ENCODE measurements at places on chromosomes 5 and 9.

DNA sequence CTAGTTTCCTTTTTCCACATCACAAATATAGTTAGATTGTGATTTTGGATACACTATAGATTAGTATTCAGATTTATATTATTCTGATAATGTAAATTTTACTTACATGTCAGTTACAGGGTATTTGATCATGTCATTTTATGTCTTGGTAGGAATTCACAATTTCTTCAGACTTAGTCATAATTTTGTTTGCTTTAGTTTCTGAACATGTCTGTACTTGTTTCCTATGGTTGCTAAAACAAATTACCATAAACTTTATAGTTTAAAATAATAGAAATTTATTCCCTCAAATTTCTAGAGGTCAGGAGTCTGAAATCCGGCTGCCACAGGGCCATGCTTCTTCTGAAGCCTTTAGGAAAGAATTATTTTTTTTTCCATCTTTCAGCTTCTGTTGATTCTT, 1817.2 kb upstream of the CDH9 start:
- no peak for DNase-seq

DNA sequence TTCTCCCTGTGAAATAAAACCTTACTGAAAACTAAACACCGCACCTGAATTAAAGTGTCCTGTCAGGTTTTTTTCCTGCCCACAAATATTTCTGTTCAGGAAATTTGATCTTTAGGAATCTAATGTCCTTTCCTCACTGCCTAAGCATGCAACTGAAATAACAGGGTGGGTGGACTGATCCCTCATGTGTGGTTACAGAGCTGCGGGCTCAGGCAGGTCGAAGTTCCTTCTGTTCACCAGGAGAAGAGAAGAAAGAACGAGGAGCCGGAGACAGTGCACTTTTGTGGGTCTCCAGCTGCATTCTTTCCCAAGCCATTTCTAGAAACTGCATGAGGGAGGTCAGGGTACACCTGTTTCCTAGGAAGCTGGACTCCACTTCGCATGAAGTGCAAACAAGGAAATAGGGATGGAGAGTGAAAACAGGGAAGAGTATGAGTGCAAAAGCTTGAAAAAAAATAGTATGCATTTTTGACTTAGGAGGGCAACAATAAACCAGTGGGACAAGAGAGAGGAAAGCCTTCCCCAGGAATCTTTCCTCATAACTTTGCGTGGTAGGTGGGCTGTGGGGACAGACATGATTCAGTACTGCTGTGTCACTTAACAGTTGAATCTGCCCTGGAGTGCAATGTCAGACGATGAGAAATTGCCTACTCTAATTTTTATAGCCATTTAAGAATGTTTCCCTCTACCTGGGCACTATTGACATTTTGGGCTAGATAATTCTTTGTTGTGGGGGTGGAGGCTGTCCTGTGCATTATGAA, 60.3 kb downstream of the GCNT1 start:
- DNase-seq = no peak

- peak; percentile 2 for DNase-seq
Observed at GRCh38 chr9:26326563-26326962, 566.0 kb downstream of the CAAP1 start.

- DNase-seq = no peak
Observed at GRCh38 chr5:131545845-131546244, 89.2 kb downstream of the RAPGEF6 start.

DNA sequence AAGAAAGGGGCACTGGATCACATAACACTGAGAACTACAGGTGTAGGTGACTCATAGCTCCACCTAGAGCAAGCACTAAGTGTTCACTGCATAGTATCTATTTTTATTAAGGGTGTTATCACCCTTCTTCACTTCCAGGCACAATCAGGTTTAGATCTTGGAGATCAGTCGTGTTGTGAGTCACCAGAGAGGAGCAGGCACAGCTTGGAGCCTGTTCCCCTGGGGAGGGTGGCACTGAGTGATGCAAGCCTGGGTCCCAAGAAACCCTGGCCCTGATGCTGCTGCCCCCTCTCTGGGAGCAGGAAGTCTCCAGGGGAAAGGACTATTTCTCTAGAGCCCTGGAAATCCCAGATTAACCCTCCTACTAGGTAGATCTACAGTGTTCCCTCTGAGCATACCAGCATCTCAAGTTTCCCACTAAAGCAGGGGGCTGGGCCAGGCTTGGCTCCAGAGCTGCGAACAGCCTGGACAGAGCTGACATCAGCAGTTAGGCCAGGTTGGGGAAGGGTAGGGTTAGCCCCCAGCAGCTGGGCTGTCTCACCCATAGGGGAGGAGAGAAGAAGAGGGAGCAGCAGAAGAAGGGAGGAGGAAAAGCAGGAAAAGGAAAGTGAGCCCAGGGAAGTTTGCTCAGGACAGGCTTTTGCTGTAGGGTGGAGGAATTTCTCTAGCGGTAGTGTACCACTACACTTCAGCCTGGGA, 28.1 kb upstream of the SPINK4 start:
- no peak for DNase-seq

DNA sequence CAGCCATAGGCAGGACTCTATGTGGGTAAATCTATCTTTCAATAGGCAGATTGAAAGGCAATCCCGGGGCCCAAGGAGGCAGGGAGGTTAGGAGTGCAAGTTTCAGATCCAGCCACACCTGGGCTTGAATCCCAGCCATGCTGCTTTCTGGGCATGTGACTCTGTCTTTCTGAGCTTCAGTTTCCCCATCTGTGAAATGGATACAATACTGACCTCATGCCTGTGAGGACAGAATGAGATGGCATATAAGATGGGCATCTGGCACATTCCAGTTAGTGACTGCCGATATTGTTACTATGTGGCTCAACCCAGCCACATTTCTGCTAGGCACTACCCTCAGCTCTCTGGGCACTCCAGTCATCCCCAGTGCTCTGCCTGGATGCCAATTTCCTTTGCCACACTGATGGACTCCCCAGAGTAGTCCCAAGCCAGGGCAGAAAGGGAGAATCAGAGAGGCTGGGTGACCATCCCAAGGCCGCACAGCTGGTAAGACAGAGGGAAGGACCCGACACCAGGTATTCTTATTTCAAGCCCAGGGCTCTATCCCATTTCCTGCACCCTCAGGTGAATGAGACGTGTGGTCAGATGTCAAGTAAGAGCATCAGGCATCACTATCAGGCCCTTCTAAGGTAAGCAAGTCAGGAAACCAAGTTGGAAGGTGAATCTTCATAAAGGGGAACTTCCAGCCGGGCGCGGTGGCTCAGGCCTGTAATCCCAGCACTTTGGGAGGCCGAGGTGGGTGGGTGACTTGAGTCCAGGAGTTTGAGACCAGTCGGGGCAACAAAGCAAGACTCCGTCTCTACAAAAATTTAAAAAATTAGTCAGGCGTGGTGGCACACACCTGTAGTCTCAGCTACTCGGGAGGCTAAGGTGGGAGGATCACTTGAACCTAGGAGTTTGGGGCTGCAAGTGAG, 38.7 kb downstream of the SH3PXD2B start:
- no peak for DNase-seq

GRCh38 chr9:131709771-131710431, 30.0 kb downstream of the RAPGEF1 start:
- no peak for DNase-seq

- no peak for DNase-seq
Observed at GRCh38 chr9:121298689-121299466, 30.9 kb downstream of the GSN start.

DNA sequence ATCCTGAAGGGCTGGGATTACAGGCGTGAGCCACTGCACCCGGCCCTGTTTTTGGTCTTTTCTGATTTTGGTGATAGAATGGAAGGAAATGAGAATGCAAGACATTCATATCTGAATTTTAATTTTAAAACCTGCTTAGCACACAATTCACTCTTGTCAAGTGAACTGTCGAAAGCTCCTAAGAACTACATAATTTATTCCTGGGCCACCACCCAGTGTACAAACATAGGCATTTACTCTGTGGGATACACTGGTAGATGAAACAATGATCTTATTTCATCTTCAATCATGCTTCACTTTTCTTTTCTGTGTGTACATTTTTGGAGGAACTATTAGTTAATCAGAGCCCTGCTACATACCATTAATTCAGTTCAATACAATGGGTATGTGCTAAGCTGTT, 227.3 kb downstream of the EBF1 start:
- DNase-seq = no peak

- DNase-seq = no peak
Observed at GRCh38 chr5:59813761-59814536, 79.6 kb downstream of the PDE4D start.

DNA sequence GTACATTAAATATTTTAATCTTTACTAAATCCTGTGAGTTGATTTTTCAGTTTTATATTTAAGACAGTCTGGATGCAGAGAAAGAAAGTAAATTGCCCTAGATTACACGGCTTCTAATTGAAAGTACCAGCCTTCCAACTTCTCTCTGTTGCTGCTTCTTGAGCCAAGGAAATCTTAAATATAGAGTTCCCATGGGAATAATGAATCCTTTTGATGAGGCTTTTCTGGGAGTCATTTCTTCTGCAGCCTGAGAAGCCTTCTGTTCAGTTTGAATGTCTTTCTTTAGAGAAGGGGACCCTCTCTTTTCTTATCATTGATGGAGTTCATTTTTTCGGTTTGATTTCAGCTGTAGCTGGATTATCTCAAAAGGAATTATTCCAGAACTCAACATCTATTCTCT, 317.3 kb upstream of the PTPRD start:
- no peak for DNase-seq

DNA sequence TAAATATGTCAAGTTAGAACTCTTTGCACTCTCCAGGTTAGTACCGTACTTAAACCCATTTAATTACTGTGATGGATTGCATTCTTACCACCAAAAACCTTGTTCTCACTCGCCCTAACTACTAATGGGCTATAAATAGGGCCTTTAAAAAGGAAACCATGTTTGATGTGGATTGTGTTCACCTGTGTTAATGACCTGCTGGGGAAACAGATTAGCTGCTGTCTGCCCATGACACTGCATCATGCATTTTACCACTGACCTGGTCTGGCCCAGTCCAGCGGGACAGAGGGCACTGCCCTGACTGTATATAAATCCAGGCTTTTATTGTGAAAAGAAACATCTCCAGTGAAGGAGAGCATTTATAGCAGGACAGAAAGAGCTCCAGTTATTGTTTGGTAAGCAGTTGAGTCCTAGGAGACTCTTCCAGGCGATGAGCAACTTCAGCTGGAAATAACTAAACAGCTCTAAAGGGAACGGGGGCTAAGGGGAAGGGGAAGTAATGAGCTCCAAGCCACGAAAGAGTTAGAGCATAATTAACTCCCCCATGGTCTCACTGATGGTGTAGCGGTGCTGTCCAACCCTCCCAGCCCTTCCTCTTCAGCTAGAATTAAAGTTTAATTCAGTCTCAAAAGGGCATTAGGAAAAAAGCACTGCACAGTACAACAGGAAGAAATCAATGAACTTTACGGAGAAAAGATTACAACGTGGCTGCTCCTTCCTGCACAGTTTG, 303.1 kb downstream of the ENC1 start:
- no peak for DNase-seq

GRCh38 chr5:6434731-6435130, 13.9 kb upstream of the UBE2QL1 start:
- DNase-seq = no peak

GRCh38 chr5:77492653-77493000, 511 bp upstream of the WDR41 start:
- DNase-seq = no peak

DNA sequence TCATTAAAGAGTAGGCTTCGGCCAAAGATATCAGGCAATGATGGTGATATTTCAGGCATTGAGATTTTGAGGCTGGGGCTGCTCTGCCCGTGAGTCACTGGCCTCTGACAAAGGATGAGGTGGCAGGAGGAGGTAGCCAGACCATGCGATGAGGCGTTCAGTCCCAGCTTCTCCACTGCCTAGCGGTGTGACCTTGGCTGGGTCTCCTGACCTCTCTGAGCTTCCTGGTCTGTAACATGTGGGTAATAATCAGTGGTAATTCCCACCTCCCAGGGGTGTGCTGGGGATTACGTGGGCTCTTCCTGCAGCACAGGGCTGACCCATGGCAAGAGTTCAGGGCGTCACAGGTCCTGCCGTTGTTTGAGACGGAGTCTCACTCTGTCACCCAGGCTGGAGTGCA, 73.2 kb upstream of the RAPGEF1 start:
- DNase-seq = no peak

GRCh38 chr5:159640446-159640845, 275.8 kb upstream of the ADRA1B start:
- DNase-seq = no peak

- DNase-seq = no peak
Observed at GRCh38 chr5:178224403-178224802, 8.2 kb downstream of the PHYKPL start.

DNA sequence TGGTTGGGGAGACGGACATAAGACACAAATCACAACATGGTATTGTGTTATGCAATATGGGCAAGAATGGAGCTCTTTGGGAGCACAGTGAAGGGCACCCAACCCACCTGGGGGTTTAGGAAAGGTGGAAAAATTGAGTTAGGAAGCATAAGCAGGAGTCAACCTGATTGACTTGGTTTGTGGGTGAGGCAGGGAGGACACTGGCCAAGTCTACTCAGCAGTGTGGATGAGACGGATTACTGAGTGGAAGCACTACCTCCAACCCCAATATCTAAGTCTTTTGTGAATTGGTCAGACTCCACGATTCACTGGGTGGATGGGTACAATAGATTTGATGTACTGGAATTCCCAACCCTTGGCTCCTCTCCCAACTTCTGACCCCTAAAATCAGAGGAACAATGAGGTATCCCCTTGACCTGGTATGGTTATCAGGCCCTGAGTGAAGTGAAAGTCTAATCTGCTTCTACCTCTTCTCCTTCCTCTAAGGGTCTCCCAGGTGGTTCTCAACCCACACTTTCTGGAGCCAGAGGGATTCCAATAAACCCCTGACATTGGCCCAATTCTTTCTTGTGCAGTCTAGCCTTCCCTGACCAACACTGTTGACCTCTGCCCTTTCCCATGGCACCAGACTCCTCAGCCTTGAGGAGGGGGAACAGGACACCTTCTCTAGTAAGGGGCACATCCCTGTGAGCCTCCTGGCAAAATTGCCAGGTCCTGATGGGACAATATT, 5.2 kb downstream of the EGR1 start:
- no peak for DNase-seq

GRCh38 chr9:26520141-26520540, 372.5 kb downstream of the CAAP1 start:
- DNase-seq = no peak

GRCh38 chr5:162209005-162209605, 141.5 kb downstream of the GABRG2 start:
- DNase-seq = peak; percentile 2

DNA sequence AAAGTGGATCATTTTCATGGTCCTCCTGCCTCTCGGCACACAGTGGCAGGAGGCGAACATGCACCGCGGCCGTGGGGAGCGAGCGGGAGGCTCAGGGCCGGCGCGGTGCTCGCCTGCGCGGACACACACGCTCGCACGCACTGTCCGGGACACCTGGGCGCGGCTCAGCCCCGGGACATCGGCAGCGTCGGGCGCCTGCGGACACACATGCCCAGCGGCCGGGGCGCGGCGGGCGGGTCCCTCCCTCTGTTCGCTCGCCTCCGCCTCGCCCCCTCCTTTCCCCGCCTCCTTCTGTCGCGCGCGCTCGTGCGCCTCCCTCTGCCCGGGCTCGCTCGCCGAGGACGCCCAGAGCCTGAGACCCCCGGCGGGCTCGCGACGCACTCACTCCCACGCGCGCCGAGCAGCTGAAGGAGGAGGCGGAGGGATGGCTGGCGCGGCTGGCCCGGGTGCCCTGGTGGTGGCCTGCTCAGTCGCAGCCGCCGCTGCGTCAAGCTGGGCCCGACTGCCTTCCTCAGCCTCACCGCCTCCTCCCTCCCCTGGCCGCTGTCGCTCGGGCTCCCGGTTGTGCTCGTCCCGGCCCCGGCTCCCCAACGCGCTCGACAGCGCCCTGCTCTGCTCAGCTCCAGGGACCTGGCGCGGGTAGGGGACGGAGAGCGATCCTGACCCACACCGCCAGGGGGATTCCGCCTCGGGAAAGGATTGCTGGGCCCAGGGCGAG, at the start of gene FRMD3:
FRMD3 (minus strand) TSS at position 230 of the 718 bp plus-strand sequence; CDS start at position 60, 170 bp downstream.
- DNase-seq = peak; percentile 5

GRCh38 chr5:95066048-95066447, 218.8 kb downstream of the MCTP1 start:
- DNase-seq = no peak

Measured in hypothalamus (tissue), 51 donors.